ENCODE measurements at places on chromosomes 7 and 10. TPM values are rescaled to one million over a fixed set of nuclear protein-coding genes. Genes with fewer than 3 reads are reported as not detected.

DNA sequence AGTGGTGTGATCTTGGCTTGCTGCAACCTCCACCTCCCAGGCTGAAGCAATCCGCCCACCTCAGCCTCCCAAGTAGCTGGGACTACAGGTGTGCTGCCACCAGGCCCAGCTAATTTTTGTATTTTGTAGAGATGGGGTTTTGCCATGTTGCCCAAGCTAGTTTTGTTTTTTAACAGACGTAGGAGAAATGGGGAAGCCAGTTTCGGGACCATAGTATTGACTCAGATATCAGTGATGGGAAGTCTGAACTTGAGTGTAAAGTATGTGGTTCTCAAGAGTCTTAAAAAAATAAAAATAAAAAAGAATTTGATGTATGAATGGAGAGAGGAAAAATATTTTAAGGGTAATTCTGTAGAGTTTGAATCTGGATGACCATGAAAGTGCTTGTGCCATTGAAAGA, 34.2 kb downstream of the SP4 start:
- H3K36me3 ChIP-seq, result no peaks in the 10 kb centered on the region
- H3K27me3 ChIP-seq, result no peaks in the 10 kb centered on the region
- no peak overlapping the region for H3K4me3 ChIP-seq
- DNase-seq, result no peak
- H3K27ac ChIP-seq, result no peak overlapping the region
- H3K4me1 ChIP-seq, result no peaks in the 10 kb centered on the region

GRCh38 chr7:130982160-130982638, 248.2 kb upstream of the KLF14 start:
- H3K27me3 ChIP-seq, result no peaks in the 10 kb centered on the region
- H3K4me3 ChIP-seq, result no peak overlapping the region
- H3K4me1 ChIP-seq, result no peaks in the 10 kb centered on the region
- H3K36me3 ChIP-seq, result no peaks in the 10 kb centered on the region
- no peak for DNase-seq
- H3K27ac ChIP-seq, result peak overlapping the region; percentile 56

DNA sequence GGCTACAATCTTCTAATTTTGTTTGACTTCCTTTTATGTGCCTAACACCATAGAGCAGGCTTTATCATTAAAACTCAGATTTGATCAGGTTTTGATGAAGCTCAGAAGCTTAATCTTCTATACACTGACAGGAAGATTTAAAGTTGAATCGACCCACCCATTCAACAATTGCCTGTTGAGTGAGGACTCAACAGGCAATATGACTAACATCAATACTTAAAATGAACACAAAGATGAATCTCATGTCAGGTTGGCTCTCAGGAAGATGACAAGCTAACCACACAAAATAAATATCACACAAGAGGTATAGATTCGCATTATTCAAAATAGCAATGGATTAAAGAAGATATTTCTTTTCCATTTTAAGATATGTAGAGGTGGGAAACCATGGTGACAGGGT, 36.7 kb upstream of the SNX13 start:
- no peaks in the 10 kb centered on the region for H3K27me3 ChIP-seq
- no peak overlapping the region for H3K4me3 ChIP-seq
- H3K4me1 ChIP-seq, result no peaks in the 10 kb centered on the region

- H3K27me3 ChIP-seq, result no peaks in the 10 kb centered on the region
- no peak overlapping the region for H3K27ac ChIP-seq
- no peak overlapping the region for H3K4me3 ChIP-seq
- no peaks in the 10 kb centered on the region for H3K36me3 ChIP-seq
Measured at GRCh38 chr10:86007171-86007570, 359.4 kb downstream of the GRID1 start.

DOCK1 gene
- total RNA-seq, result 80.4 TPM

GRCh38 chr7:35905555-35905954, 104.7 kb downstream of the SEPTIN7 start:
- no peaks in the 10 kb centered on the region for H3K4me1 ChIP-seq
- H3K27me3 ChIP-seq, result no peaks in the 10 kb centered on the region
- no peaks in the 10 kb centered on the region for H3K36me3 ChIP-seq
- no peak overlapping the region for H3K27ac ChIP-seq
- no peak overlapping the region for H3K4me3 ChIP-seq

DNA sequence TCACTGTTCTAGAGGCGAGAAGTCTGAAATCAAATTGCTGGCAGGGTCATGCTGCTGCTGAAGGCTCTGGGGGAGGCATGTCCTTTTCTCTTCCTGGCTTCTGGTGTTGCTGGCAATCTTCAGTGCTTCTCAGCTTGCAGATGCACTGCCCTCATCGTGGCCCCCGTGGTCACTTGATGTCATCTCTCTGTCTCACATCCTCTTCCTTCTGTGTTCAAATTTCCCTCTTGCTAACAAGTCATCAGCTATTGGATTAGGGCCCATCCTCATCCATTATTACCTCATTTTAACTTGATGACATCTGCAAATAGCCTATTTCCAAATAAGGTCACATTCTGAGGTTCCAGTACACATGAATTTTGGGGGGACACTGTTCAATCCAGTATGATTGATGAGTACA, 36.6 kb upstream of the SRGN start:
- no peak for DNase-seq
- H3K27ac ChIP-seq, result no peak overlapping the region
- H3K4me3 ChIP-seq, result no peak overlapping the region
- H3K27me3 ChIP-seq, result no peaks in the 10 kb centered on the region
- no peaks in the 10 kb centered on the region for H3K36me3 ChIP-seq

DNA sequence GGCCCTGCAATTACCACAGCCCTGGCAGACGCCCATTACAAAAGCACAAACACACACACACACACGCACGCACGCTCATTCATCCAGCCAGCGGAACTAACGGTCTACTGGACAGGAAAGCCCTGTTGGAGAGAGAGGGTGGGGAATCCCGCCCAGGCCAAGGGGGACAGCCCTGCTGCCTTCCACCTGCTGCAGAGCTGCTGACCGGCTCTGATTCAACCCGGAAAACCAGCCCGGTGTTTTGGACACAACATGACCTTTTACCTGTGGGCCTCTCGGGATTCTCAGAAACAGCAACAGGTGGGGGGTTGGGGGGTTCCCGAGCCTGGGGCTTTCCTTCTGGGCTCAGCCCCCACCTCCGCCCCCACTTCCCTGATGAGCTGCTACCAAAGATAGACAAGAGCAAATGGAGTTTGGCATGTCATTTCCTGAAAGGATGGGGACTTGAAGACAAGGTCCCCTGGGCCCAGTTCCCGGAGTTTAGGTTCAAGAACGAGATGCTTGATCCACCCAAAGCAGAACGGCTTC, 18.5 kb upstream of the SERPINE1 start:
- DNase-seq, result no peak
- no peak overlapping the region for H3K27ac ChIP-seq
- H3K4me1 ChIP-seq, result no peaks in the 10 kb centered on the region
- no peaks in the 10 kb centered on the region for H3K36me3 ChIP-seq
- H3K4me3 ChIP-seq, result no peak overlapping the region

DNA sequence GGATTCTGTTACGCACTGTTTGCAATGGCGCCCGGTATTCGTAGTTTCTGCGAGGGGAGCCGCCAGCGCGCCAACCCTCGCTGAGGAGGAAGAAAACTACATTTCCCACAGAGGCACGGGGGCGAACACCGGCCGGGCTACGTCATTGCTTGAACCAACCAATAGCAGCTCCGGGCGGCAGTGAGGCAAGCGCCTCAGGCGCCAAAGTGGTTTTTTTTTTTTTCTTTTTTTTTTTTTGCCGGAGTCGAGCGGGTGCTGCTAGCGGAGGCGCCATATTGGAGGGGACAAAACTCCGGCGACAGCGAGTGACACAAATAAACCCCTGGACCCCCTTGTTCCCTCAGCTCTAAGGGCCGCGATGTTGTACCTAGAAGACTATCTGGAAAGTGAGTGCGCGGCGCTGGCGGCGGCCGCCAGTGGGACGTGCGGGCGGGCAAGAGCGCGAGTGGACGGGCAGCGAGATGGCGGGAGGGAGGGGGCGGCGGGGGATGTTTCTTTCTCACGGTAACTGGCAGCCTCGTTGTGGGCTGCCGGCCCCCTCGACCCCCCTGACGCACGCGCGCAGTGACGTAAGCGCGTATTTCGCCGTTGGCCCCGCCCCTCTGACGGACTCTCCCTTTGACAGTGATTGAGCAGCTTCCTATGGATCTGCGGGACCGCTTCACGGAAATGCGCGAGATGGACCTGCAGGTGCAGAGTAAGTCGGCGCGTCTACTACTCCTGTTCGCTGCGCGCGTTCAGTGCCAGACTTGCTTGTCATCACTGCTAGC, at the start of gene ING3:
Gene ING3 (plus strand): TSS at position 239 of the 770 bp plus-strand sequence. CDS start 120 bp downstream, at position 359.
- peak; percentile 96 for DNase-seq
- peaks cover 7% of the 10 kb centered on the region for H3K4me1 ChIP-seq
- peak within 1 kb of the TSS; percentile 74 for H3K4me3 ChIP-seq
